ENCODE measurements at places on chromosomes 11 and 22. TPM values are rescaled to one million over a fixed set of nuclear protein-coding genes. Genes with fewer than 3 reads are reported as not detected.

Gene TCN1
- 0.42 TPM for total RNA-seq

Gene KRTAP5-11
- total RNA-seq = not detected

Gene HTR3B
- not detected for total RNA-seq

Gene APOL5
- total RNA-seq = not detected

Gene IGLL5
- total RNA-seq = not detected

Gene RFPL3
- total RNA-seq = not detected

Gene PDE3B
- 1.8 TPM for total RNA-seq

Gene C11orf91
- 1.5 TPM for total RNA-seq

Gene CLDN5
- total RNA-seq = not detected

Gene MMP27
- not detected for total RNA-seq

Gene POLR2L
- 689 TPM for total RNA-seq

Gene CALCA
- not detected for total RNA-seq

Gene FOSL1
- total RNA-seq = 130 TPM

Gene NPAS4
- not detected for total RNA-seq

Gene SEPTIN5
- total RNA-seq = 6.7 TPM

Gene PKDREJ
- total RNA-seq = not detected

Gene CDHR5
- not detected for total RNA-seq

Gene BIK
- 2.1 TPM for total RNA-seq

Gene HORMAD2
- not detected for total RNA-seq

Gene C22orf31
- not detected for total RNA-seq

Gene MS4A1
- not detected for total RNA-seq

Gene WNT11
- total RNA-seq = 1.7 TPM

Gene TENM4
- total RNA-seq = 0.17 TPM

Gene PATE2
- not detected for total RNA-seq

Gene GPHA2
- total RNA-seq = not detected

Gene FJX1
- total RNA-seq = 36.0 TPM

Gene OR10A5
- not detected for total RNA-seq

Gene SPTBN2
- total RNA-seq = 8.7 TPM

Gene AMPD3
- 6.6 TPM for total RNA-seq

All from A549 treated with Mapracorat at 1 μM for 4 hours (cell line).